ENCODE measurements at places on chromosomes 7 and 10.

GRCh38 chr7:14902589-14903067 is at the start of gene DGKB:
Gene DGKB, minus strand, starts transcription at chr7:14902751.
- no peak for DNase-seq

DNA sequence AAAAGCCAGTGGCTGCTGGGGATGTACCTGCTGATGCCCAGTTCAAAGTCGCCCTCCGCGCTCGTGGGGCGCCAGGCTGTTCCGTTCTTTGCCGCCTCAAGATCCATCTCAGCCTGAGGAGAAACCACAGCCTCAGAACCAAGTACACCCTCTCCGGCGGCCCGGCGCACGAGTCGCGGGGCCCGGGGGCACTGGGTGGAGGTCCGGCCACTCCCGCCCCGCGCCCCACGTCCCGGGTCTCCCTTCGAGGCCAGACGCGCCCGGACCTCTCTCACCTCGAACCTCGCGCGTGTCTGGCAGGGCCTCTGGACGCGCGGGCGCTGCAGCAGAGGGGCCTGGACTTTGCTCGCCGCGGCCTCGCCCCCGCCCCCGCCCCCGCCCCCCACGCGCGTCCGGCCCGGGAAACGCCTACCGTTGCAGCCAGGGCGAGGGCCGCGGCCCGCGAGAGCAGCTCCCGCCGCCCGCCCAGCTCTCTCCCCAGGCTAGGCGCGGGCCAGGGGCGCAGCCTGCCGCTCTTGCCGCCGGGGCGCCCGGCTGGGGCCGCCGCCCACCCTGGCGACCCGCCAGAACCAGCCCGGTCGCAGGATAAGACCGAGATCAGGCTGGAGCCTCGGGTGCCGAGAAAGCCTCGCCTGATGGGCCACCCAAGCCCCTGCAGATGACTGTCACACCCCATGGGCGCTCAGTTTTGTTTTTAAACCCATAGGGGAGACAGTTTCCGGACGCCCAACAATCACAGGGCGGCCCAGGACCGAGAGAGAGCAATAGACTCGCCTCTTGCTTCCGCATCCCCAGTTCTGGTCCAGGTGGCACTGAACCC is at the start of gene ABCB4:
TSS of gene ABCB4 (minus strand) at position 322 of the 820 bp plus-strand sequence. CDS start at position 107, 215 bp downstream.
- DNase-seq = no peak

- DNase-seq = no peak
Observed at GRCh38 chr7:102912742-102913141, at the start of gene LRRC17. Gene LRRC17, plus strand, starts transcription at chr7:102913000. Its CDS starts 20,914 bp downstream, at chr7:102933914.

GRCh38 chr10:110864662-110865140 is 7.0 kb upstream of the PDCD4 start:
- peak; percentile 87 for DNase-seq

DNA sequence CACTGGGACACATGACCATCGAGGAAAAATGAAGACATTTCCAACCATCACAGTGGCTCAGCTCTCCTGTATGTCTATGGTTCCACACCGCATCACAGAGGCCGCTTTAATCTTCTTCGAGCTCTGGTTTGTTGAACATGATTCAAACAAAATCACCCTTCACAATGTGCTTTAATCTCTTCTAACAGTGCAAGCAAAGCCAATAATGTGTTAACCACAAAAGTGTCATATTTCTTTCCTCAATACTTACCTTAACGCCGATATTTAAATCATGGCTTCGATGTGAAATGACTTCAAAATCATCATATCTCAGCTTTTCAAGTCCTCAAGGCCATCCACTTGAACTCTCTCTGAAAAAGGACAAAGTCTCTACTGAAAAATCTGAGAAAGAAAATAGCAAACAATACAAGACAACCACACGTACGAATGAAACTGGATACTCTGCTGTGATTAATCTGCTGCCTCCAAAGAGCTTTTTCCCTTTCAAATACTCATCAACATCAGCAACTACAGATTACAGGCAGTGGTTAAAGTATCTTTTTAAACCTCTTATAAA is 23.0 kb upstream of the SVIL start:
- peak; percentile 56 for DNase-seq

DNA sequence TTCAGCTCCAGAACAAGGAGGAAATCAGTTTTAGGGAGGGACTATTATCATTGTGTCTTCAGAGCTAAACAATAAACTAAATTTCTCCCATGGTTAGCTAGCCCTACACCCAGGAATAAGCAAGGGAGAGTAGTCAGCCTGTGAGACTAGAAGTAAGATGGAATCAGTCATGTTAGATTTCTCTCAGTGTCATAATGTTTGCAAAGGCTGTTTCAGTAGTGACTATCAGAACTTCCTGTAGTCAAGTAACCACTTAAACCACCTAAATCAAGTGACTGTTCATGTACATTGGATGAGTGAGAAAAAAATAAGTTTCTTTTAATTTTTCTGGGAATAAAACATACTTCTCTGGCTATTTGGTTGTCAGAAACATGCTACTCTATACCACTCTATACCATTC is 121.6 kb downstream of the KCND2 start:
- DNase-seq = no peak

- no peak for DNase-seq
Observed at GRCh38 chr7:151334628-151335027, 7.0 kb upstream of the NUB1 start.

- no peak for DNase-seq
Observed at GRCh38 chr10:107708981-107709380, 544.5 kb upstream of the SORCS1 start.

GRCh38 chr7:76262683-76263402 is 39.6 kb upstream of the HSPB1 start:
- peak; percentile 38 for DNase-seq

DNA sequence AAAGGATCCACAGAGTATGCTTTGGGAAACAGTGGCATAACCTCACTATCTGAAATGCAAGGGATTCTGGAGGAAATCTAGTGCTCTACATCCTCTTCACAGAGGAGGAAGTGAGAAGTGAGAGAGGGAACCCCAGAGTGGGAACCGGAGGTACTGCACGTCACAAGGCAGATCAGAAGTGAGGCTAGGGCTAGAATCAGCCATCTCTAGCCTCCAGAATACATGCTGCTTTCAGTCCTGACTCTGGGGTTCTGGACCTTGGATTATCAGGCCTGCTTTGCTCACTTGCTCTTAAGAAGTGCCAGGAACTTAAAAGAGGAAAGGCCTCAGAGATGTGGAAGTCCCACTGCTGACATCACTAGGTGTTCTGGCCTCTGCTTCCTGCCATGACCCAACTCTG is 25.7 kb downstream of the ZNF503 start:
- peak; percentile 6 for DNase-seq

DNA sequence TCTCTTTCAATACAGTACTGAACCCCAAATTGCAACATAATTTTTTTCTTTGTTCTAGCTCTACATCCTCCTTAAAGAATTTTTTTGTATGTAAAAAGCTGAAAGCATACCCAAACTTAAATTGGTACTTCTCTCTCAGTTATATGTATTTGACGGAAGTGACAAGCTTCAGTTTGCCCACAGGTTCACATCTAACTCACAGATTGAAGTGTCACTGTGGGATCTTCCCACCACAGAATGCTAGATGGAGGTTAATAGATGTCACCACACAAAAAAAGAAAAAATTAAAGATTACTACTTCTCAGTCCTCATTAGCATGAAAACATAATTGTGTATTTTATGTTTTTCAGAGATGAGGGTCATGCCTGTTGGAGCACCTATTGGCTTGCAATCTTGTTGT is 150.9 kb upstream of the GHITM start:
- no peak for DNase-seq

GRCh38 chr7:13540429-13540828 is 449.0 kb downstream of the ETV1 start:
- DNase-seq = no peak

GRCh38 chr10:84965468-84965867 is 637.1 kb downstream of the CCSER2 start:
- no peak for DNase-seq

DNA sequence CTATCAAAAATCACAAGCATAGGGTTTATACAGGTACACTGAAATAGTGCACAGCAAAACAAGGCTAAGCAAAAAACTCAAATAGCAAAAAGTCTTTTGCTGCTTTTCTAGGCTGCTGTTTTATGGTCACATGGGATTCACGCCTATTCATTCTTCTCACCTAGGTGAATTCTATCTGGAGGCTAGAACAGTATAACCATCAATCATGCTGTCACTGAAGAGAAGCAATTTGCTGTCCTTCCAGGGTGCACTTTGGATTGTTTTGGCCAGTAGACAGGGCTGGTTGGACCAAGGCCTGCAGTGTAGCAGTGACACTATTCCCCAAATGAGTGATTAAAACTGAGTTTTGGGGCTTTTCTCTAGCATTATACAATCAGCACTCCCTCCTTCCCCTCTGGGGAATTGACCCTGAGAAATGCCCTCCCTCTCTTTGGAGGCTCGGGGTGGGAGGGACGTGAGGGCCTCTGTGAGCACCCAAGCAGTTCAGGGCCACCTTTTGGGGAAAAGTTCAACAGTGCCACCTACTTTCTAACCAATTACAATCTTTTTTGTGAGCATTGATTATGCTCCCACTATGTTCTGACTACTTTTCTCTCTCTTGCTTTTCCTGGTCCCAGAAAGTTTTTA is 16.2 kb upstream of the SND1 start:
- no peak for DNase-seq
